ENCODE measurements at places on chromosomes 2 and 18. TPM values are rescaled to one million over a fixed set of nuclear protein-coding genes. Genes with fewer than 3 reads are reported as not detected.

The IL1RN gene
- total RNA-seq, result 0.57 TPM

The KCNK3 gene
- total RNA-seq, result 2.8 TPM

The SFXN5 gene
- total RNA-seq, result 8.6 TPM

The ZNF521 gene
- 28.8 TPM for total RNA-seq

The RAPGEF4 gene
- 16.6 TPM for total RNA-seq

The FBXO48 gene
- 0.92 TPM for total RNA-seq

All from left ventricle myocardium superior (tissue), 1 donor.